ENCODE measurements at places on chromosomes 3 and 15.

GRCh38 chr3:18344306-18345014 lies 80.7 kb downstream of the SATB1 start:
- DNase-seq: no peak

DNA sequence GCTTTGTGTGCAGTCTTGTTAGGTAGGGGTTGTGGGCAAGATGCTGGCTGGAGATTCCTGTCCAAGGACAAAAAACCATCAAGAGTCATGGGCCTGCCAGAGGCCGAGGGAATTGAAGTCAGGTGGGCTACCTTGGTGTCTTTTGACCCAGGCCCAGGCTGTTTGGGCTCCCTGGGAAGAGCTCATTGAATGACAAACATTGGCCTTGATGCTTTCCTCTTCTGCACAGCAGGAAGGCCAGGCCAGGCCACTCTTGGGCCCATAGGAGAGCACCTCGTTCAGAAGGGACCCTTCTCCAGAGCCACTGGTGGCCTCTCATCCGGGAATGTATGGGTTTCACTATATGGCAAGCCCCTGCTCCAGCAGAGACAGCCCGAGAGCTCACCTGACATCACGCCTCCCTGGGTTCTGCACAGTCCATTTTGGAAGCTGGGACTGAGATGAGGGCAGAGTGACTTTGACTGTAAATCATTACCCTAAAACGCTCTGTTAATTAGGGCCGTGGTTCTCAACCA lies 169.1 kb downstream of the NSMCE3 start:
- DNase-seq: no peak

GRCh38 chr3:169402672-169403360 lies 260.7 kb downstream of the MECOM start:
- DNase-seq: no peak

DNA sequence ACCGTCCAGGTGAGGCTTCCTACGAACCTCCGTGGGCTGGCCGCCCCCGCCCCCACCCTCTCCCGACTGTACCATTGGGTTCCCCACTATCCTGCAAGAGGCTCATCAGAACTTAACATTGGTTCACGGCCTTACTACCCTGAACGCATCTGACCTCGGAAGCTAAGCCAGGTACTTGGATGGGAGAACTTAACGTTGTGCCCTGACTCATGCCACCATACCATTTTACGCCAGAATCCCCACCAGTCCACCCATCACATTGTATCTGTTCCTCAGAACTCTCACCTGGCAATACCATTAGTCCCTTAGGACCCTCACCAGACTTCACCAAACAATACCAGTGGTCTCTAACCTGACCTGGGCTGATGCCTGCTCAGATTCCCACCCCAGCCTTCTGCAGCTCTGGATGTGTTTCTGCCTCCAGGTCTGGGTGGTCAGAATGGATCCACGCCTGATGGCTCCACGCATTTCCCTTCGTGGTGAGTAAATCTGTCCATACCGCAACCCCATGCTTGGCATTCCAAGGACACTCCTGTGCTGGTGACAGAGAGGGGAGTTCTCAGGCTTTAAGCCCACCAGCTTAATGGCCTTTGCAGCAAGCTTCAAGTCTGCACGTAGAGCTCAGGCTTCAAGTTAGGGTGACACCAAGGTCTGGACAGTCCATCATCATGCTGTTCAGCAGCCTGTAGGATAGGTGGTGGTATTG lies 562 bp downstream of the TCTA start:
- DNase-seq: no peak

GRCh38 chr3:195162033-195162669 lies 108.8 kb downstream of the XXYLT1 start:
- DNase-seq: no peak

GRCh38 chr3:49630784-49631183 lies 43.4 kb upstream of the APEH start:
- DNase-seq: no peak

DNA sequence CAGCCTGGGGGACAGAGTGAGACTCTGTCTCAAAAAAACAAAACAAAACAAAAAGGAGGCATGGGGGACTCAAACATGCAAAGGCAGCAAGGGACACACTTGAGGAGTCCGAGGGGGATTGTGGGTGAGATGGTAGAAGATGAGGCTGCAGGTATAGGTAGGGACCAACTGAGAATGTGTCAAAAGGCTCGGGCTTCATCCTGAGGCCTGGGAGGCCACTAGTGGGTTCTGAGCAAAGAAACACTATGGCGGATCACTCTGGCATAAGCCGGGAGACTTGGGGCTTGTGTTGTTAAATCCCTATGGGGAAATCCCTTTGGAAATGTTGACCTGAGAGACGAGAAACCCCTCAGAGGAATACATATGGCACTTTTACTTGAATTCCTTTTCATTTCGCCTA lies 21.2 kb downstream of the ZNF710 start:
- no peak for DNase-seq

DNA sequence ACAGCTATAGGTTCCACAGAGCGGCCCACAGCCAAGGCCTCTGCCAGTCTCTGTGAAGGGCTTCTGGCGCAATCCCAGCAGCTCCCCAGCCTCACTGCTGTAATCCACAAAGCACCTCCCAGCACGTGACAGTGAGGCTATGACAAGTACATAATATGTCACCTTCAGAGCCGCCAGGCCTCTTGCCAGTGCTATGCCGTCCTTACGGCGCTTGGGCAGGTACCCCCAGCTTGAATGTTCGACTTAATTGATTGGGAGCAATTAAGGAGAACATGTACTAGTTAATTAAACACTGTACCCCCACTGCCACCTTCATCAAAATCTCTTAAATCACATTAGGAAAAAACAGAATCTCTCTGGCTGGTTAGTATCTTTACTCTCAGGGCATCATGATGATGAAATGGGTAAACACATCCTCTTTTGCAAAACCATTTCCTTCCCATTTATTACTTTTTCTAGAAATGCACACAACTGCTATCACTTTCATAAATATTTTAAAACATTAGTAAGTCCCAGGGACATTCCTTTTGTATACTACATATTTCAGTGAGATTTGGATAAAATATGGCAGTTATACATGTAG lies 169.9 kb downstream of the XXYLT1 start:
- DNase-seq: no peak

GRCh38 chr15:42650208-42651066 lies 75.0 kb downstream of the STARD9 start:
- DNase-seq: peak; percentile 45

- DNase-seq: no peak
These were observed 1198.6 kb upstream of the EPHA6 start for GRCh38 chr3:95615592-95616310.

DNA sequence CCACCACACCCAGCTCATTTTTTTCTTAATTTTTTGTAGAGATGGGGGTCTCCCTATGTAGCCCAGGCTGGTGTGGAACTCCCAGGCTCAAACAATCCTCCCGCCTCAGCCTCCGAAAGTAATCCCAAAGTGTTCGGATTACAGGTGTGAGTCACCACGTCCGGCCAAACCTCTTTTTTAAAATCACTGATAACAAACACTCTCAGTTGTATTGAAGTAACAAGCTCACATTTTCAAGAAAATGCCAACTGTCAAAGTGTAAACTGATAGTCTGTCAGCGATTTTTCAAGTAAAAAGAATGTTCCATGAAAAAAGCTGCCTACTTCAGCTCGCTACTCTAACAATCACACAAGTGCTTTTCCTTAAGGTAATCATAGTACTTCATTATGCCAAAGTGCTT lies 33.4 kb downstream of the UBXN7 start:
- DNase-seq: no peak

GRCh38 chr3:58151637-58152036 lies 59.1 kb downstream of the DNASE1L3 start:
- DNase-seq: no peak

- no peak for DNase-seq
These were observed 48.7 kb upstream of the NR2E3 start for GRCh38 chr15:71761649-71762048.

Data from HEK293T (cell line).